K562 (cell line): ENCODE measurements at places on chromosomes 1 and 21.
A peak's percentile ranks its signal among the peaks of the same experiment; 100 is the strongest.

DNA sequence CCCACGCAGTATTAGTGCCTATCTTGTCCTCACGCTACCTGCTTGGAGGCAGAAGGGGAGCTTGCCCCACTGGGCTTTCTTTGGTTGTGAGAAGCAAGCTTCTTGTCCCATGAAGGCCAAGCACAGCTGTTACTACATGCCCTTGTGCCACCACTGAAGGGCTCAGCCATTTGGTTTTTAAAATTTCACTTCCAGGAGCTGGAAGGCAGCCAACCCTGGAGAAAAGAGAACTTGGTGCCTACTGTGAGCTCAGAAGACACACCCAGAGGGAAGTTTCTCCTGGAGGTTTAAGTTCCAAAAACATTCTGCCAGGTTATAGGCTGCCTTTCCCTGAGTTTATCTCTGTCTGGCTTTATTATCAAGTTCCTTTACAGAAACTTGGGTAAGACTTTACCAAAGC lies 187.4 kb downstream of the SLC35F3 start:
- DNase-seq: no peak
- H3K4me1 ChIP-seq: no peaks in the 10 kb centered on the region
- H3K27ac ChIP-seq: no peak overlapping the region
- no peaks in the 10 kb centered on the region for H3K36me3 ChIP-seq
- 0 out of 2 replicates have a peak, but pooled peaks cover 3% of the 10 kb centered on the region for H3K27me3 ChIP-seq
- H3K4me3 ChIP-seq: no peak overlapping the region

GRCh38 chr1:215761446-215761845 lies 194.3 kb downstream of the KCTD3 start:
- no peaks in the 10 kb centered on the region for H3K27me3 ChIP-seq
- no peaks in the 10 kb centered on the region for H3K36me3 ChIP-seq
- H3K4me3 ChIP-seq: no peak overlapping the region
- DNase-seq: no peak
- H3K4me1 ChIP-seq: no peaks in the 10 kb centered on the region

- DNase-seq: no peak
- H3K4me1 ChIP-seq: no peaks in the 10 kb centered on the region
- no peak overlapping the region for H3K4me3 ChIP-seq
- no peaks in the 10 kb centered on the region for H3K27me3 ChIP-seq
- no peak overlapping the region for H3K27ac ChIP-seq
- peaks cover 58% of the 10 kb centered on the region for H3K36me3 ChIP-seq
These were observed 17.3 kb upstream of the SERPINC1 start for GRCh38 chr1:173934440-173934839.

GRCh38 chr1:10140981-10141380 lies 69.4 kb upstream of the KIF1B start:
- peaks cover 61% of the 10 kb centered on the region; the same call in 2 of the 3 replicates for H3K36me3 ChIP-seq
- H3K27ac ChIP-seq: no peak overlapping the region
- no peaks in the 10 kb centered on the region for H3K27me3 ChIP-seq

GRCh38 chr1:10078494-10078893 lies 45.7 kb downstream of the UBE4B start:
- DNase-seq: no peak
- H3K27me3 ChIP-seq: no peaks in the 10 kb centered on the region
- H3K4me1 ChIP-seq: peaks cover 17% of the 10 kb centered on the region
- peaks cover 31% of the 10 kb centered on the region for H3K36me3 ChIP-seq
- no peak overlapping the region for H3K4me3 ChIP-seq

DNA sequence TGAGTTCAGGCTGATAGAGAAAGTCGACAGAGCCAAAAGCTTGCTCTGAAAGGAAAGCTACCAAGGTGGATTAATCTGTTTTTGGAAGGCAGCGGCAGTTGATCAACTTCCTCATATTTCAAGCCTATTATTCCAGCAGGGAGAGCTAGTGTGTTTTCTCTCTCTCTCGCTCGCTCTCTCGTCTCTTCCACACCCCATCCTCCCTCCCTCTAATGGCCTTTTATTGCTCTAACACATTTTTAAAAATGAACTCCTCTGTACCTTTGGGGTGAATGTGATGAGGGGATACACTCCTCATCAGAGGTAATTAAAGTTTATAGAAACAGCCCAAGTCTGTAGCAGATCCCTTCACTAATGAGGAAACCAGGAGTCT lies 126.4 kb downstream of the CLIC6 start:
- peaks cover 85% of the 10 kb centered on the region for H3K36me3 ChIP-seq
- no peak overlapping the region for H3K4me3 ChIP-seq

- DNase-seq: peak; percentile 79
- H3K4me3 ChIP-seq: no peak overlapping the region
- H3K36me3 ChIP-seq: peaks cover 47% of the 10 kb centered on the region
- no peak overlapping the region for H3K27ac ChIP-seq
- H3K27me3 ChIP-seq: no peaks in the 10 kb centered on the region
These were observed 9.2 kb downstream of the RPS6KA1 start for GRCh38 chr1:26538480-26539412.

DNA sequence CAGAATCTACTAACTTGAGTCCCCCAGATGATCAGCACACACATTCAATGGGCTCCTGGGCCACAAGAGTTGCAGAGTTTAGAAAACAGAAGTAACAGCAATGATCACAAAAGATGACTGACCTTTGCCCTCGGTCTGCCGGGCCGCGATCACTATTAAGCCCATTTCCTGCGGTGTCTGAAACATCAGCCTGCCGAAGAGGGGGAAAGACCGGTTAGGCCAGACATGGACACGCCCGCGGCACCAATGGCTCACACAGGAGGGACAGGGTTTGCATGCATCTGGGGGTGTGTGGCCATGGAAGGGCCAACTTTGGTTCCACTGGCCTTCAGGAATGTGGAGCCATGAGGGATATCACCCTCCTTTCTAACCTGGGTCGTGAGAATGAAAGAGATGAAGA lies 68.2 kb downstream of the SIM2 start:
- no peak overlapping the region for H3K4me3 ChIP-seq
- no peaks in the 10 kb centered on the region for H3K4me1 ChIP-seq
- H3K27me3 ChIP-seq: no peaks in the 10 kb centered on the region

- no peak overlapping the region for H3K4me3 ChIP-seq
- H3K27me3 ChIP-seq: peaks cover 23% of the 10 kb centered on the region
- DNase-seq: no peak
- H3K27ac ChIP-seq: no peak overlapping the region
These were observed 1.2 kb upstream of the NOS1AP start for GRCh38 chr1:162068301-162068700.

GRCh38 chr21:14583629-14584255 lies 37.6 kb upstream of the SAMSN1 start:
- peaks cover 25% of the 10 kb centered on the region for H3K4me1 ChIP-seq
- H3K4me3 ChIP-seq: peak overlapping the region; percentile 18
- no peaks in the 10 kb centered on the region for H3K27me3 ChIP-seq
- H3K27ac ChIP-seq: peak overlapping the region; percentile 91

- H3K36me3 ChIP-seq: no peaks in the 10 kb centered on the region
- DNase-seq: peak; percentile 62
- H3K4me1 ChIP-seq: peaks cover 43% of the 10 kb centered on the region
- H3K27ac ChIP-seq: no peak overlapping the region
These were observed 10.9 kb upstream of the SH2D1B start for GRCh38 chr1:162422662-162423375.

- peak; percentile 59 for DNase-seq
- H3K4me3 ChIP-seq: no peak overlapping the region
- H3K27me3 ChIP-seq: peaks cover 9% of the 10 kb centered on the region
- no peak overlapping the region for H3K27ac ChIP-seq
- no peaks in the 10 kb centered on the region for H3K36me3 ChIP-seq
These were observed 1.0 kb upstream of the HAO2 start for GRCh38 chr1:119367432-119368124.

DNA sequence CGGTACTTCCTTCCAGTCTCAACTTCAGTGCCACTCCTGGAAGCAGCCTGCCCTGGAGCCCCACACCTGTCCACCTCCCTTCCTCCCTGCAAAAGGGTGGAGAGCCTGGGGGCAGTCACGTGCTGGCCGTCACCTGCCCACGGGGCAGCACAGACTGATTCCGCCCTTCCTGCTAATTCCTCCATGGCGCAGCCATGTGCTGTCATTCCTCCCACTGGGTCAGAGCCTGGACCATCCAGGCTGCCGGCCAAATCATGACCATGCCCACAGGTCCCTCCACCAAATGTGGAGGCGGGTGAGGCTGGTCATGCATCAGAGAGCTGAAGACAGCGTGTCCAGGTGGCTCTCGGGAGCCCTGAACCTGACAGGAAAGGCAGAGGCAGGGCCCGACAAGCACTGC lies 24.4 kb upstream of the GPR153 start:
- no peaks in the 10 kb centered on the region for H3K27me3 ChIP-seq
- no peak overlapping the region for H3K27ac ChIP-seq
- H3K4me3 ChIP-seq: no peak overlapping the region
- no peaks in the 10 kb centered on the region for H3K36me3 ChIP-seq
- no peak for DNase-seq
- no peaks in the 10 kb centered on the region for H3K4me1 ChIP-seq

- no peaks in the 10 kb centered on the region for H3K27me3 ChIP-seq
- peaks cover 23% of the 10 kb centered on the region; the same call in 2 of the 3 replicates for H3K4me1 ChIP-seq
- H3K36me3 ChIP-seq: peaks cover 12% of the 10 kb centered on the region
These were observed 36.5 kb downstream of the GALNT2 start for GRCh38 chr1:230103306-230104173.

DNA sequence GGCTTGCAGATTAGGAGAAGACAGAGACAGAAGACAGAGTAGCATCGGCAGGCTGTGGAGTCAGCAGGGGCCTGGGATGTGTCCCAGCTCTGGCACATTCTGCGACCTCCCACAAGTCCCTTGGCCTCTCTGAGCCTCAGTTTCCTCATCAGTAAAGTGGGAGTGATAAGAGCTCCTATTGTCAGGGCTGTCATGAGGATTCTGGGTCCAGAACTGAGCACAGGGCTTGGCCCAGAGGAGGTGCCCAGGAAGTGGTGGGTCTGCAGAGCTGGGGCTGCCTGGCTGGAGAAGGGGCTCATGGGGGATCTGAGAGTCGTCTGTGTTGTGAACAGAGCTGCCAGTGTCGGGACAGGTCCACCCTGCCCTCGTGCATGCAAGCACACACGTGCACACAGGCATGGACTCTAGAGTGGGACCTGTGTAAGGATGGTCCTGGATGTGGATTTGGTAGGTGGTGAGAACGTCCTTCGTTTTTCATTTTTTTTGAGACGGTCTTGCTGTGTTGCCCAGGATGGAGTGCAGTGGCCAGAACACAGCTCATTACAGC lies 262.9 kb downstream of the PTPRU start:
- DNase-seq: no peak
- H3K27me3 ChIP-seq: peaks cover 38% of the 10 kb centered on the region
- no peaks in the 10 kb centered on the region for H3K36me3 ChIP-seq
- H3K27ac ChIP-seq: no peak overlapping the region
- no peak overlapping the region for H3K4me3 ChIP-seq
- no peaks in the 10 kb centered on the region for H3K4me1 ChIP-seq

DNA sequence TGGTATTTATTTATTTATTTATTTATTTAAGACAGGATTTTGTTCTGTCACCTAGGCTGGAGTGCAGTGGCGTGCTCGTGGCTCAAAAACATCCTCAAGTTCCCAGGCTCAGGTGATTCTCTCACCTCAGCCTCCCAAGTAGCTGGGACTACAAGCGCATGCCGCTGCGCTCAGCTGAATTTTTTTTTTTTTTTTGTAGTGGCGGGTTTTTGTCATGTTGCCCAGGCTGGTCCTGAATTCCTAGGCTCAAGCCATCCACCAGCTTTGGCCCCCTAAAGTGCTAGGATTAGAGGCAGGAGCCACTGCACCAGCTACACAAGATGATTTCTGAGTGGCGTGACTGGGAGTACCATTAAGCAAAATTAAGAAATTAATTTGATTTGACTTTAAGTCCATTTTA lies 31.7 kb downstream of the CNST start:
- no peaks in the 10 kb centered on the region for H3K27me3 ChIP-seq
- peaks cover 72% of the 10 kb centered on the region for H3K36me3 ChIP-seq
- no peak overlapping the region; the same call in 2 of the 3 replicates for H3K27ac ChIP-seq
- no peak overlapping the region for H3K4me3 ChIP-seq
